Bronchial epithelial cell (primary cell): ENCODE measurements at places on chromosomes 16 and 17. TPM values are rescaled to one million over a fixed set of nuclear protein-coding genes. Genes with fewer than 3 reads are reported as not detected.

TMED6 gene
- total RNA-seq, result 0.13 TPM in 1 of 2 replicates, not detected in the other

DNA sequence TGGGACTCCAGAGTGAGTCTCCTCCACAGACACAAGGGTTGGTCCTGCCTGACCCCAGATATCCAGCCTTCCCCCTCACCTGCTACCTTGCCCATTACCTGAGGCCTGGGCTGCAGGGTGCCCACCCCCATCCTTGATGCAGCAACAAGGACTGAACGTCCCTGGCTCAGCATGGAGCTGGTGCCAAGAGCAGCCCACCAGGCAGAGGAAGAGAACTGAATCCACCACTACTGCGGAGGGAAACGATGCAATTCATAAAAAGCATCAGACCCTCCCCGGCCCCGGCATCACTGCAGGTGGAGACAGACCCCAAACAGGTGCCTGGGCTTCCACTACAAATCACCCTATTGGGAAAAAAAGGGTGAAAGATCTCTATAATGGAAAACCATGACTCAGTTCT is 131.0 kb upstream of the TNRC6C start:
- no peak for DNase-seq

DNA sequence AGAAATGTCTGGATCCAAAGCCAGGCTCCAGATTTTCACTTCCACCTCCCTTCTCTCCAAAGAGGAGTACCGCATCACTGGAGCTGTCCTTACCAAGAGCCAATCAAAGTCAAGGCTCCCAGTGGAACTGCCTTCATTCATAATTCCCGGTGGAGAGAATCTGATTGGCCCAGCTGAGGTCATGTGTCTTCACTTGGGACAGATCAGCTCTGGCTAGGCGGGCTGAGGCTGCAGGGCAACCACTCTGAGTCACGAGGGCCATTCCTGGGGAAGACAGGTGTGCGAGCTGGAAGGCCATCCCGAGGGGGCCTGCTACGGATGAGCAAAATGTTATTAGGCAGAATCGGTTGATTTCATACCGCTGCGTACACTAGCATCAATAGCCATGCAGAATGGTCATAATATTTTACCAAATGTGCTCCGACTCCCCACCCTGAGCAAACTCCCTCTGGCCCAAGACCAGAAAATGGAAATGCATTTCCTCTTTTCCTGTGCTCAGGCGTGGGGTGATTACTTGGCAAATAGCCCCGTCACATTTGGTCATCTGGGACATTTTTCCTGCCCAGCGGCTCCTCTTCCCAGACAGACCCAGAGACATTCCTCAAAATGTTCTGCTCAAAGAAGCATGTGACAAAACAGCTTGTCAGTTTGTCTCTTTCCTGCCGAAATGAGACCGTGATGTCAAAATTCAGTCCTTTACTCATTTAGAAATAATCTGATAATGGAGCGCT is 111.1 kb downstream of the AIPL1 start:
- DNase-seq, result no peak

TMEM238L gene
- total RNA-seq, result not detected in 2 replicates

KRT12 gene
- not detected in 2 replicates for total RNA-seq

GRCh38 chr17:8118769-8119580 is 661 bp upstream of the ALOXE3 start:
- peak; percentile 61 for DNase-seq

GRCh38 chr16:23966597-23967394 is 131.0 kb downstream of the PRKCB start:
- no peak for DNase-seq
